ENCODE measurements at places on chromosomes 3 and 15.
A peak's percentile ranks its signal among the peaks of the same experiment; 100 is the strongest.

DNA sequence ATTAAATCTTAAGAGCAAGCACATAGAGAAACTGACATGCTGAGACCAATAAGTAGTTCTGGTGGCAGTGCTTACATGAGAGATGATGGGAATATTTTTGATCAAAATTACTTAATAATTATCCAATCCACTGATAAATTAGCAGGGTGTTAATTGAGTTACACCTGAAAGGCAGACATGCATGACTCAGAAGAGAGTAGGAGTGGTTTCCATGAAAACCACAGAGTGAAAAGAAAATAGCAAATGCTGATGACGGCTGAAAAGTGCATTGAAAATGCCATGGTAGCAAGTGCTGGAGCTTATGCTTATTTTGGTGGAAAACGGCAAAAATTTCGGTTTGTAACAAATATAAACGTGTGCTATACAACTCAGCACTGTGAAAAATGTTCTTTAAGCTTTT, 267.8 kb upstream of the LRRN1 start:
- DNase-seq = no peak

DNA sequence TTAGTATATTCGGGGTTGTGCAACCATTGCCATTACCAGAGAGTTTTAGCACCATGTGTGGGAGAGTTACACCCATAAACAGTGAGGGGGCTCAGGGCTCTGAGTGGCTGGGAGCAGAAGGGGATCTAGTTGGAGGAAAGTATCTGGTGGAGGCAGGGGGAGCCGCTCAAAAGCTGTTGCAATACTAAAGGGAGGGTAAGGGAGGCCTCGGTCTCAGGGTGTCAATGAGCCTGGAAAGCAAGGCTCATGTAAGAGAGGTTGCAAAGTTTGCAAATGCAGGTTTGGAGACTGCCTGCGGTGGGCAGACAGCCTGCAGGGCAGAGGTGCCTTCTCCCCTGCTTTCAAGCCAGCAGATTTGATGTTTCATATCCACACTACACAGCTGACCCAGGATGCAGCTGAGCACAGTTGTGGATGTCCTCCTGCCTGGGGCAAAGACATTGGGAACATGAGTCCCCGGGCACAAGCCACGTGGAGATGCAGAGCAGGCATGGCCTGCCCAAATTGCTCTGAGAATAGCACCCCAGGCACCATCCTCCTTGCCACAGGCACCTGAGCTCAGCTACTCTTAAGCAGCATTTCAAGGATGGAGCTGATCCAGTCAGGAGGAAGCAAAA, 181.4 kb downstream of the TLE3 start:
- DNase-seq = no peak

GRCh38 chr3:42256135-42256819, 9.7 kb downstream of the CCK start:
- DNase-seq = no peak

- no peak for DNase-seq
Measured at GRCh38 chr3:152348436-152349177, 79.9 kb downstream of the MBNL1 start.

DNA sequence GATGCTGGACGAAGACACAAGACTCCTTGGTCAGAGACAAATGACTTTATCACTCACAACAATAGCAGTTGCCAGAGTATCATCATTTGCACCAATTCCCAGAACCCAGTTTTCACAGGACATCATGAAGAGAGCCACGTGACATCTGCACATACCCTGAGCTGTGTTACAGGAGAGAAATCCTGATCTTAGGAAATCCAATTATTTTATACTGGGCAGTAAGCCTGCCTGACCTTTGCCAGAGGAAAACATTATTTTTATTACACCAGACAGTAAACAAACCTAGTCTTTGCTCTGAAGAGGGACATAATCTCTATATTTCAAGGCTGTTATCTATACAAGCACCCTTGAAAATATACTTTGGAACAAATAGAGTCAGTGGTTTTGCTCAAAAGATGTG, 77.4 kb downstream of the ZBBX start:
- no peak for DNase-seq

GRCh38 chr15:99424131-99424571, 141.6 kb upstream of the MEF2A start:
- DNase-seq = no peak

GRCh38 chr3:177597311-177598096, 400.2 kb upstream of the TBL1XR1 start:
- DNase-seq = no peak

DNA sequence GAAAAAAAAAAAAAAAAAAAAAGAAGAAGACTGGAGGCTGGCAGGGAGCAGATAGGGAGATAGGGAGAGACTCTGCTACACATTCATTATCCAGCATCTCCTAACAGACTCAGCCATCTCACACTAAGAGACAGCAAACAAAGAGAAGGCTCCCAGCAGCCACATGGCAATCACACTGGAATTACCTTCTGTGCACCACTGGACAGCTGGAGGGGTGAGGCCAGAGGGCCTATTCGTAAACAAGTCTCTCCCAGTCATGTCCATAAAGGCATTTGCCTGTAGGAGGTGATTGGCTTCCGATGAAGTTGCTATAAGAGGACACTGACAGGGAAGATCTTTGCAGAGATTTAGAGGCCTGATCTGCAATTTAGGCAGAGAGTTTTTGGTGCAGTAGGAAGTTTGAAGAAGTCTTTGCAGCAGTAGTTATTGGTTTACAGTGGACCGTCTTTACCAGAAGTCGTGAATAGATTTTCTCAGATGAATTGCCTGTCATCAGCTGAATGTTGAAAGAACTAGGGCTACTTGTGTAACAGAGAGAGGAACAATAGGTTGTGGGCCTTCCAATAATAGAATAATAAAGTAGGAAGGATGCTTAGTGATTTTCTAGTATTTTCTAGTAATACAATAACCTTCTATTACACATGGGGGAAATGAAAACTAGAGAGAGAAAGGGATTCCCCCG, 89.7 kb downstream of the TP63 start:
- no peak for DNase-seq

- no peak for DNase-seq
Measured at GRCh38 chr3:121871430-121871829, 22.8 kb upstream of the SLC15A2 start.

DNA sequence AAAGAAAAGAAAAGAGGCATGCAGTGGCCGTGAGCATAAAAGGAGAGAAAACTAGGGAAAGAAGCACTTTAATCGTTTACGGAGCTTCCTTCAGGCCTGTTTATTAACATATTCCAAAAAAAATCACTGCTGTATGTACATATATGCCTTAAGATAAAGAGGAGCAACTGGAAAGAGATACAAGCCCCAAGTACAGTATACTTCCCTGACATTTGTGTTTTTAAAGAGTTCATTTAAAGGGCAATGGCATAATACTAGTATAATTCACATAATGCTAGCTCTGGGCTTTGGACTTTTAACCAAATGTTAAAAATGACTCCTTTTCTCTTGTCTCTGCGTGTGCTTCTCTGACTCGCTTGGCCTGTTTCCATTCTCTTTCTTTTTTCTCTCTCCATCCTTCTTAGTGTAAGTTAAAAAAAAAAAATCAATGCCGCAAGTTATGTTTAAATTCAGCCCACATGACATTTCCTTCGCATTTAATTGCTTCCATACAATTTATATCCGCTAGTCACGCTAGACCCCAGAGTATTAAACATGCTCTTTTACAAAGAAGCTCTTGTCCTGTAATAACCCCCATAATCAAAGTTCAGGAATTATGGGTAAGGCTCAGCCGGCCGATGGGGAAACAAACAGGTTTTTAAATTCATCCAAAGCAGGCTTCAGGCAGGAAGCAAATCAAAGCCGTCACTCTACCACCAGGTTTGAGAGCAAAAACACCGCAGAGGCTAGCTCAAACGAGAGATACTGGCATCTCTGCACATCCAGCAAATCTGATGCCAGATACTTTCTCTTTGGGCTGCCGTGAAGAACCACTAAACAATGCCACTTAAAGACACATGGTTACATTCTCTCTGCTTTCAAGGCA, 19.4 kb downstream of the WWTR1 start:
- DNase-seq = no peak

GRCh38 chr3:79586232-79586631, 181.6 kb downstream of the ROBO1 start:
- DNase-seq = no peak

- no peak for DNase-seq
Measured at GRCh38 chr3:142232340-142232739, 7.0 kb upstream of the GK5 start.

DNA sequence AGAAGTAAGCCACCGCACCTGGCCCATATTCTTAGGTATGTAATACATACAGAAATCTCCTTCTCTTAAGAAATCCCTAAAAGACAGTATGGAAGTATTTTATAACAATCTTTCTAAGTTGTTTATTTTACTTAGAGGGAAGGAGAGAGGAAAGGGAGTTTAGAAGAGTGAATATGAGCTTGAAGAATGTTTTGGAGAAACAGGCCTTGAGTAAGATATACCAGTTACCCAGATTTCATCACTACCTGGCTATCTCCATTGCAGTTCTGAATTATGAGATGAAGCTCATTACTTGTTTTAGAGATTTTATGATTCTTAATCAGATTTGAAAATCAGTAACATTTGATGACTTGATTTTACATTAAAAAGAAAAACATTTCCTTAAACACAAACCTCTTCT, 71.9 kb downstream of the DCUN1D1 start:
- no peak for DNase-seq

DNA sequence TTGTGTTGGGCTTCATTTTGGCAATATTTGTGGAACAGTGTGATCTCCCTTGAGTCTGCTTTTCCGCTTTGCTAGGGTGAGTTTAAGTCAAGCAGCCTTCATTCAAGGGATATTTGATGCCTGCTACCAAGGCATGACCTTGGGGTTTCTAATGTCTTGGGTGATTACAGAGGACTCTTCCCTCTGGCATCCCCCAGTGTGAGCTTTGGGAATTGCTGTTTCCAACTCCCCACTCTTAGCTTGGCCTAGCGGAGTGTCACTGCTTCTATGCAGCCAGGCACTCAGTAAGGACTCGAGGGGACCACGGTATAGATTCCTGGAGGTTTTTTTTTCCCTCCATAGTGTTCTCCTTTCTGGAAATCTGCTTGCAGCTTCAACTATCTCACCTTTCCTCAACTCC, 21.1 kb downstream of the GCNT3 start:
- no peak for DNase-seq

DNA sequence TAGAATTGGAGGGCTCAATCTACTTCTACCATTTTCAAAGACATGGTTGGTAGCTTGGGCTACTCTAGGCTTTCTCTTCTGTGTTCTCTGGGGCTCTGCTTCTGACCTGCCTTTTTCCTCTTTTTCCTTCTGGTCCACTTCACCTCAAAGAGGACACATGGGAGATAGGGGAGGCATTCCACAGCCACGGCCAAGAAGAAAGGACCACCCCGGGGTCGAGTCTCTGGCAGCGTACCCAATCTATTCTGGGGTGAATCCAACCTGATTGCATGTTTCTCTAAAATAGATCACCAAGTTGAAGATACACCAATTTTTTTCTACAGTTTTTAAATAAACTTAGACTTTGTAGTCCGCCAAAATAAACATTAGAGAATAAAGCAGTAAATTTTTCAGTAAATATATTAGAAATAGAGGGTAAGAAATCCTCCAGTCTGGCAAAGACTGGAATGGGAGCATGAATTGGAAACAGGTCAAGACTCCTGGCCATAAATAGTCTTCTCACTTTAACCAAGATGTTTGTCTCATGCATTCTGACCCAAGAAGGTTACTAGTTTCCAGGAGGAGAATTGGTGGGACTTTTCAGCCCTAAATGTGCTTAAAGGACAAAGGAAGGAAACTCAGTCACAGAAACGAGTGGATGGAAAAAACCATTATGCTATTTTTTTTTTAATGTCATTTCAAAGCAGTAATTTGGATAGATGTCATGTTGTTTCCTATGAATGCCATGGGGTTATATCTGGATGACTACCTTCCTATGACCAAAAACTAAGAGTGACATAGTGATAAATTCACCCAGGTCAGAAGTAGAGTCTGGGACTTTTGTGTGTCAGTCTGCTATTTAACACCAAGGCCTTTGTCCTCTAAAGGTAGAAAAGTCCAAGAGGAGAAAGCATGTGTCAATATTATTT, 71.3 kb upstream of the PHLDB2 start:
- no peak for DNase-seq

GRCh38 chr3:133441867-133442270, 42.0 kb downstream of the BFSP2 start:
- no peak for DNase-seq

DNA sequence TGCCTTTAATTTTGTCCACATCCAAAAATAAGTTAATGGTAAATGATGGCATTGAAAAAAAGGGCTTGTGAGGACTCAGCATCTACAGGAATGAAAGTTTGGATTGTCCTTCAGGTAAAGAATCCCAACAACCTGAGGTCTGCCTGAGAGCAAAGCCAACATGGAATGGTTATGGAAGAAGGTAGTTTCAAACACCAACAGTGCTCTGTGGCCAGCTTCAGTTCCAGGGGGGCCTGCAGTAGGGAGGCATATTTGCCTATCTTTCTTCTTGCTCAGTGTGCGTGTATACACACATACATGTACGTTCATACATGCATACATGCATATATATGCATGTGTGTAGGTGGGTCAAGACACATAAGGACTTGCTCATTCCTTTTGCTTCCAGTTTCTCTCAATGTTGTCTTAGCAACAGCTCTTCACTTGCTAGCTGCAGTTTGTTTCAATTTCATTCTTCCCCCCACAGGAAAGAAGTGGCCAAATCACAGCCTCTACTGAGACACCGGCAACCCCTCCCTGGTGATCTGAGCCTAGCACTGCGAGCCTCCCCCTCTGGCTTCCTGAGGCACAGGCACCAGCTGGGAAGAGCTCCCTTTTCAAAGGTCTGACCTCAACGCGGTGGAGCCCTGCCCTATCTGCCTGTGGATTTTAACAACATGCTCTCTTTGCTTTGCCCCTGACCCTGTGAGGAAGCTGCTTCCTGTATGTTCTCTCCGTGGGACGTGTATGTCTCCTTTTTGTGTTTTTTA, 146.2 kb downstream of the KLF13 start:
- peak; percentile 27 for DNase-seq

- no peak for DNase-seq
Measured at GRCh38 chr3:74787011-74787410, 172.6 kb upstream of the CNTN3 start.

DNA sequence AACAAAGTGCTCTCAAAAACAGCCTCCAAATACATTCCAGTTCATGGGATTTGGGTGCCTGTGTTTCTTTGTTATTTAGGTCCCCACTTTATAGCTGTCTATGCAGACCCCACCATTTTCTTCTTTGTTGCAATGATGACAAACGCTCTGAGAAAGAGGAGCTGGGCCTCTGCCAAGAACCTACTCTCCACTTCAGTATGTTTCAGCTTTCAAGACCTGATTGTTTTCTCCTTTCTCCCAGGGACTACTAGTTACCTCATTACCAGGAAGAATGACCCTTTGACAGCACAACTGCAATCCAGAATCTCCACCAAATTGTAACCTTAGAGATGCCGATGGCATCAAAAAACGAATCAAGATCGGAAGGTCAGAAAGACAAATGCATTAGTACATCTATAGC, 236.8 kb downstream of the MEIS2 start:
- no peak for DNase-seq

All from dorsolateral prefrontal cortex (tissue), 122 donors.